ENCODE measurements at places on chromosomes 3 and 15.
A peak's percentile ranks its signal among the peaks of the same experiment; 100 is the strongest.

DNA sequence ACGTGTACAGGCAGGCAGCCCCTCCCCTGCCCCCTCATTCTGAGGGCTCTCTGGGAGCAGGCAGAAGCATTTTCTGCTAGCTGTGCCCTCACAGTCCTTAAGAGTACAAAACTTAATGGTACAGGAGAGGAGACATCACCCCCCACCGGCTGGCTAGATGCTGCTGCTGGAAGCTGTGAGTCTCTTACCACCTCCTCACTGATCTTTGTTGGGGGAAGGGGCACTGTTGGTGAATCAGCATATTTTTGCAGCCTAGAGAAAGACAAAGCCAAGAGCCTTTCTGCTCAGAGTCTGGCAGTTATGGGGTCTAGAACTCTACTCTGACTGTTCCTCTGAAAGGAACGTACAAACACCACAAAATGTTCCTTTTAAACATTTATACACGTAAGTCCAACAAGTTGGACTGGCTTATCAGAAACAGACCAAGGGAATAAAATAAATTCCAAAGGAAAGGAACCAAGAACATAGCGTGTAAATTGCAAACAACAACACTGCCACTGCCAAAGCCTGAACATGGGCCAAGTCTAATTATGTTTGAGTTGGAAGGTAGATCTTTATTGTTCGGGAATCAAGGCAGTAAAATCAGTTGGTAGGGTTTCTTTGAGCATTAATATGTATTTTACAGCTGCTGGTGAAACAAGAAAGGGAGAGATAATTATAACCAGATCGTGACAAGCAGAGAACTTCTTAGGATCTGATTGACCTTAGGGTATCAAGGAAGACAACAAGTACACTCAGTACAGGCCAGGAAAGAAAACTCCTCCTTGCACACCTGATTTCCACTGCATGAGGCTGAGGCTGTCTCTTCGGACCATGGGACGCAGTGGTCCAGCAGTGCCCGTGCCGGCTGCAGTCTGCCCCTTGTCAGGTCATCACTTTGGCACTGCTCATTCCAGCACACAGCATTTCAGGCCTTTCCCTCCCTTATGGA is 27.4 kb downstream of the CLK3 start:
- DNase-seq: no peak

- no peak for DNase-seq
These were observed 47.5 kb upstream of the RPS17 start for GRCh38 chr15:82587805-82588204.

DNA sequence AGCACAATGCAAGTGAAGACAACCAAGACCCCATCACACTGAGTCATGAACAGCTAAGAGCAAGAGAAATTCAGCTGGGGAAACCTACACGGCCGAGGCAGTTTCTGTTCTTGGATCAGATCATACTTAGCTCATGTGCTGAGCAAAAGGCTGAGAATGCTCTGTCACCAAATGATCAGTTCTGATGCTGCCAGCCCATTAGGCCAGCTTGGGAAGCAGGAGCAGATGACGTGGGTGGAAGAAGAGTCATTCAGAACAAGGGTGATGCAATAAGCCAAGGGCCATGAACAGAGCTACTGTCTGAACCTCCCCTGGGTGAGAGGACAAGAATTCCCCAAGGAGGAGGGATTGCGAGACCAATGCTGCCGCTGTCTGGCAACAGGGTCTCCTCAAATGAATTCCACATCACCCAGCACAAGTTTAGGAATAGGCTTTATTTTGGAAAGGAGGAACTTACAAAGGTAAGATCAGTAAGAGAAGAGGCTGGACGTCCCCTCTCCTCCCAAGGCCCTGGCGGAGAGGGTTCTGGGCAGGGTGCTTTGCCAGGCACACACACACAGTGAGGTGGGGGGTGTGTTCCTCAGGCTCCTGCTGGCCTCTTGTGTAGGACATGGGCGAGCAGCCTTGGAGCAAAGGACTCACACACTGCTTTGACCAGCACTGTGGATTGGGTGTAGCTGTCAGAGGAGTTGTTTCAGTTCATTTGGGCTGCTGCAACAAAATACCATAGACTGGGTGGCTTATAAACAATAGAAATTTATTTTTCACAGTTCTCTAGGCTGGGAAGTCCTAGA is 65.6 kb upstream of the CTXND1 start:
- DNase-seq: no peak

GRCh38 chr3:138351151-138351550 is 2.8 kb downstream of the MRAS start:
- no peak for DNase-seq

DNA sequence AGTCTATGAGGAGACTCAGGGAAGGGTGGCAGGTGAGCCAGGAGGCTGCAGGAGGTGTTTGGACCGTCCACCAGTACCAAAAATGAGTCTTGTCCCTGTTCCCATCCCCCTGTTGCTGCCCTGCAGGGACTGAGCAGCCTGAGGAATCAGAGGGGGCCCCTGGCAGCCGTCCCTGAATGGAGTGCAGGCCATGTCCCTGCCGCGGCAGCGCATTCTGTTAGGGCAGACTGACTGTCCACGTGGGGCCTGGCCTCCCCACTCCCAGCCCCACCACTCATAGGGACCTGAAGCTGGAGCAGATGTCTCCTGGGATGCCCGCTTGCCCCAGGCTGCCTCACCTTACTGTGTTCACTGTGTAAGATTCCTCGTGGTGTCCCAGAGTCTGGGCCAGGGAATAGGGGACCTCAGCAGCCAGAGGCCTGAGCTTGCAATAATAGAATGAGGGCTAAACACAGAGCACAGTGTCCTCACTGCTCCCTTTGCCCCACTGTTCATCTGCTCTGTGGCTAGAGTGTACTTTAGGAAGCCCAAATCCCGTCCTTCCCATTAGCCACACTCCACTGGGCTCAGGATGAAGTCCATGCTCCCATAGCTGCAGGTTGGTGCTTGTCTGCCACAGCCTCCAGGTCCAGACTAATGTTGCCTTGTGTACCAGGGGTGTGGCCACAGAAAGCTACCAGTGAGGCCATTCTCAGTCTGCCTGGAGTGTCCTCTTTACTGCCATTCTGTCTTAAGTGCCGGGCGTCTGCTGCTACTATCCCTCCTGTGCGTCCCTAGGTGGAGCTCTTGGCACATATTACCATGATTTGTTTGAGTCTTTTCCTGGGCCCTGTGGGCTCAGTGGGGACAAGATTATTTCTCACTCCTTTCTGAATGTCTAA is 63.2 kb downstream of the HCN4 start:
- DNase-seq: peak; percentile 82

- no peak for DNase-seq
These were observed 446.2 kb upstream of the ALCAM start for GRCh38 chr3:104920512-104920911.

DNA sequence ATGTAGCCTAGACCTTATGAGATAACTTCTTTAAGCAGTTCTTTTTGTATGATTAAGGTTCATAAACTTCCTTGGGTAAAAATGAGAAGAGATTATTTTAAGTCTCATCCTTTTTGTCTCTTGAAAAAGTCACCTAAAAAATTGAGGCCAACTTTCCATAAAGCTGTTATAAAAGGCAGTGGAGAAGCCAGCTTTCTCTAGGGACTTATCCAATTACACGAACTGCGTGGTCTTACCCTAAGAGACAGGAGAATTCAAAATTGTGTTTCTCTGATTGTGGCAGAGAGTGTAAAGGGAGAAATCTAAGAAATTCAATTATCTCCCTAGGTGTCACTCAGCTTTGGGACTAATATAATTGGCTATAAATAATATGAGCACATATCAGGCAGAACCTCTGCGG is 262.0 kb downstream of the SHOX2 start:
- no peak for DNase-seq

DNA sequence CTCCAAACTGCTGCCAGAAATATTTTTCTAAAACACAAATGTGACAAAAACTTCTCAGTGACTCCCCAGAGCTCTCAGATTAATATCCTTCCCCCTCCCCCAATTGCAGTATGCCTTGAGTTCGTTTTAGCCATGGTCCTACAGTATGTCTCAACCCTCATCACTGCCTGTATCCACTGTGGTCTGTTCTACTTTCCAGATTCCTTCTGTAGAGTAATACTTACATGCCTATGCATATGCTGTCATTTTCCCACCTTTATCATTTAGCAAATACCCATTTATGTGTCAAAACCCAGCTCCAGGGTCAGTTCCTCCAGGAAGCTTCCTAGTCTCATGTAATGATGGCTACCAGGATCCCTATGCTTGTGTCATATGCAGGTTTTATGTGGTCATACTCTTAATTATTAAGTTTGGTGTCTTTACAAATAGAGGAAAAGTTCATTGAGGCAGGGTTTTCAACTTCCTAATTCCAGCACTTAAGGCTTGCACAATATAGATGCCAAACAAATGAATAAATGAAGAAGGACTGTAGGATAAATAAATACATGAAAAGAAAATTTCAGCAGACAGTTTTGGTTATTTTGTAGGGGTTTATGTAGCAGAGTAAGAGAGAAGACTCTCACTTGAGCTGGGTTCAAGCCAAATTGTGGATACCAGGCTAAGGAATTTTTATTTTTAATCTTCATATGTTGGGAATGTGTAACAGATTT is 170.8 kb downstream of the ALCAM start:
- no peak for DNase-seq

- no peak for DNase-seq
These were observed 138.8 kb downstream of the PDZRN3 start for GRCh38 chr3:73485877-73486330.

DNA sequence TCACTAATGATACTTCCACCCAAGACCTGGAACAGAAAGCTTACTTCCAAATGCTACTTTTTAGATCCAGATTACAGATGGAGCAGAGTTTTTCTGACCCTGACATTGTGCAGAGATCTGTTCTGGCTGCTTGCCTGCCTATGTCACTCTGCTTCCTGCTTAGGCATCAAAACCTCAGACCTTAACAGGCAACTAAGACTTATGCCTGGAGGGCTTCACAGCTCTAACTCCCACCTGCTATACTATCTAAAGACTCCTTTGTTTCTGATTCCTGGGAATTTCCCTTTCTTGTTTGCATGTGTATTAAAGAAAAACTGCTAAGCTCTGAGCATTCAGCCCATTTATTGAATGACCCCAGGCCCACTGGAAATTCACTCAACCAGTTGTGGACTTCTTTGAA is 157.4 kb upstream of the NPHP3 start:
- no peak for DNase-seq

GRCh38 chr3:8899876-8900460 is 63.3 kb downstream of the RAD18 start:
- no peak for DNase-seq

GRCh38 chr3:111800472-111800871 is 58.6 kb upstream of the PHLDB2 start:
- no peak for DNase-seq

- no peak for DNase-seq
These were observed 6.0 kb downstream of the MAPKBP1 start for GRCh38 chr15:41780266-41780665.

- DNase-seq: no peak
These were observed 2.7 kb upstream of the LIPH start for GRCh38 chr3:185555101-185555501.

GRCh38 chr3:128079823-128080222 is 27.6 kb downstream of the SEC61A1 start:
- no peak for DNase-seq

DNA sequence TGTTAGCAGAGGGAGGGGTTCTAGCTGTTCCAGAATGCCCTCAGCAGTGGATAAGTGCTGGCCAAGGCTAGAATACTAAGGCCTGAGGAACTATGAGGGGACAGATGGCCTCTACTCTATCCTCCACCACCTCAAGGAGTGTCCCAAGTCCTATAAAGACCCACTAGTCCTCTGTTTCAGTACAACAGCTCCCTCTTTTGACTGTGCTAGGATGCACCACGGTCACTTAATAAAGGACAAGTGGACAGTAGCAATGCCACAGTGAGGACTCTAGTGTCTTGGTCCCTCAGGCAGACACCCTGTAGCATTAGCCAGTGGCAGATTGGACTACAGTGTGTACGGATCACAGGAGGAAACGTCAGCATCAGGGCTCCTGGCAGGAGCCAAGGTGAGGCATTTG is 171.8 kb upstream of the PROK2 start:
- no peak for DNase-seq

GRCh38 chr15:66254951-66255676 is 1.6 kb upstream of the MEGF11 start:
- DNase-seq: no peak

- no peak for DNase-seq
These were observed 62.8 kb downstream of the ZPLD1 start for GRCh38 chr3:102497571-102497970.

- peak; percentile 54 for DNase-seq
These were observed 46.1 kb upstream of the RASGRP1 start for GRCh38 chr15:38610748-38611147.

GRCh38 chr15:49232236-49232806 is 62.3 kb downstream of the GALK2 start:
- no peak for DNase-seq

- DNase-seq: no peak
These were observed 98.3 kb upstream of the CHL1 start for GRCh38 chr3:98259-98654.

- DNase-seq: no peak
These were observed 154.4 kb downstream of the RPLP1 start for GRCh38 chr15:69606921-69607500.

DNA sequence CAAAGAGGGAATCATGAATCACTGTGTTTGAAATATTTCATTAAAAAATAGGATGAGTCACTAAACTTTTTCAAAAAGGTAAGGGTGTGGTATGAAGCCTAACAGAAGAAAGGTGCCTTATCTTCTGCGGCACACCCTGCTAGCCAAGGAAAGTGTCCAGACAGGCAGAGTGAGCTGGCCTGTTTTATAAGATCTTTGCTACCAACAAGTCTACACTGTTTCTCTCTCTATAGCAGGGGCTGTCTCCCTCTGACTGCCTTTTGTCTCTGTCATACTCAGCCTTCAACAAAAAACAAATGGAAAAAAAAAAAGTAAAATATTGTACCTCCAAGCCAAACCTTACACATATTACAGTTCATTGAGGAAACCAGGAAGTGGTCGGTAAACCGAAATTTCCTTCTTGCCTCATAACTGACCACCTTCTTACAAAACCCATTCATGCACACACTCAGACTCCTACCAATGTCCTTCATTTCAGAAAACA is 9.1 kb downstream of the ZDHHC3 start:
- no peak for DNase-seq

DNA sequence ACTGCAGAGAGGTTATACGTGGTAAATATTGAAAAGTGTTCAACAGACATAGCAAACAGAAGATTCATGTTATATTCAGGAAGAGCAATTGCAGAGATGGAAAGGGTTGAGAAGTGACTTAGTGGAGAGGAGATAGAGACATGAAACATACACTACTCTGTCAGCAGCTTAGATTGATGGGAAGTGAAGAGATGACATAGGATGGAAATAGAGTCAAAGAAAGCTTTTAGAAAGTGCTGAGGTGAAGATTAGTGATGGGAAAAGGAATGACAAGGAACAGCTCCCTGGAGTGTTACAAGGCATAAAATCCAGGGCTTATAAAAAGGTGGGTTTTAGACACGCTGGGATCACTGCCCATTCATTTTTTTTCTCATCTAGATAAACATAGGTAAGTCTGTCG is 17.2 kb upstream of the GOLIM4 start:
- no peak for DNase-seq

GRCh38 chr3:13623101-13623654 is 74.3 kb downstream of the FBLN2 start:
- no peak for DNase-seq

GRCh38 chr15:74400313-74400860 is 32.9 kb upstream of the CYP11A1 start:
- no peak for DNase-seq

Data from NCI-H187 treated with DMSO at 0.1 percent for 48 hours (cell line).